ENCODE measurements at places on chromosomes 2 and 18. TPM values are rescaled to one million over a fixed set of nuclear protein-coding genes. Genes with fewer than 3 reads are reported as not detected.

GRCh38 chr2:31107591-31108300, 30.5 kb downstream of the GALNT14 start:
- no peak for DNase-seq

DNA sequence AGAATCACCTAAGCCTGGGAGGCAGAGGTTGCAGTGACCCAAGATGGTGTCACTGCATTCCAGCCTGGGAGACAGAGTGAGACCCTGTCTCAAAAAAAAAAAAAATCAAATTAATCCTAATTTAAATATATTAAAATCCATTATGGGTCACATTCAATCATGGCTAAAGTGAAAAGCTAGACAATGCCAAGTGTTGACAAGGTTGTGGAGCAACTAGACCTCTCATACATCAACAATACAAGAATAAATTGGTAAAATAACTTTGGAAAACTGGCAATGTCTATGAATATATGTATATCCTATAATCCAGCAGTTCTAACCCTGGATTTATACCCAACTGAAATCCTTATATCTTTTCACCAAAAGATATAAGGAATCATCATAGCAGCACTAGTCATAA, 23.4 kb upstream of the ATL2 start:
- no peak for DNase-seq

Gene FBLN7
- 3.0 TPM for total RNA-seq

- no peak for DNase-seq
Observed at GRCh38 chr18:2180586-2180985, 390.7 kb downstream of the METTL4 start.

DNA sequence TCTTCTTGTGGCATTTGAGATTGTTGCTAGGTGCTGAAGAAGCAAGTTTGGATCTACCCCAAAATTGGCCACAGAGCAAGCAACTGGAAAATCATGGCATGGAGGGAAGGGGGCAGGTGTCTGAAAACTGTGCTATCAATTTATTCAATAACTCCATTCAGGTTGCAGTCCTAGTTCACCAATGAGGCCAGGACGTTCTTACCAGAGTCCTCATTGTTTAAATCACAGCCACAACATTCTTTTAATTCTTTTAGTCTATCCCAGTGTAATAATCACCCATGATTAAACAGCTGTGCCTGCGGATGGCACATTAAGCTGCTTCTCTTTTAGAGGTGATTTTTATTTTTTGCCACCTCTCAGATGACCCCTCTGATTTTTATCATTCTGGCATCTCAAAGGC, 103.5 kb downstream of the ANKRD44 start:
- no peak for DNase-seq

GRCh38 chr2:226772389-226773179, 27.0 kb downstream of the IRS1 start:
- DNase-seq, result no peak

GRCh38 chr2:224691563-224691962, 24.6 kb downstream of the CCDC195 start:
- no peak for DNase-seq

- DNase-seq, result no peak
Observed at GRCh38 chr2:182915369-182916326, 49.2 kb upstream of the FRZB start.

DNA sequence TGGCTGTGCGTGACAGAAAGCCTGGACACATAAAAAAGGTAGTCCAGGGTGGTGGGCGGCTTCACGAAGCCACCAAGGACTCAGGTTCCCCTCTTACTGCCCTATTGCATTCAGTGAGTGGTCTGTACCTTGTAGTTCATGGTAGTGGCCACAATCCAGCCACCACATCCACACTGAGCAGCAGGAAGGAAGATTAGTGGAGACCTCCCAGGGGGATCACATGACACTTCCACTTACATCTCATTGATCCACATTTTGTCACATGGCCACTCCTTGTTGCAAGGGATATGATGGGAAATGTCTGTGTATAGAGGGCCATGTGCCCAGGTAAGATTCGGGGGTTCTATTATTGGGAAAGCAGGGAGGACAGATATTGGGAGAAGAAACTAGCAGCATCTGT, 13.7 kb downstream of the IL1R2 start:
- no peak for DNase-seq

GRCh38 chr2:74147727-74148456, at the start of gene BOLA3:
Gene BOLA3, minus strand, starts transcription at chr2:74147912. Its CDS starts 38 bp downstream, at chr2:74147874.
- peak; percentile 76 for DNase-seq

Gene C2orf78
- total RNA-seq, result not detected

Gene CD226
- 0.59 TPM for total RNA-seq

Gene COBLL1
- 82.8 TPM for total RNA-seq

DNA sequence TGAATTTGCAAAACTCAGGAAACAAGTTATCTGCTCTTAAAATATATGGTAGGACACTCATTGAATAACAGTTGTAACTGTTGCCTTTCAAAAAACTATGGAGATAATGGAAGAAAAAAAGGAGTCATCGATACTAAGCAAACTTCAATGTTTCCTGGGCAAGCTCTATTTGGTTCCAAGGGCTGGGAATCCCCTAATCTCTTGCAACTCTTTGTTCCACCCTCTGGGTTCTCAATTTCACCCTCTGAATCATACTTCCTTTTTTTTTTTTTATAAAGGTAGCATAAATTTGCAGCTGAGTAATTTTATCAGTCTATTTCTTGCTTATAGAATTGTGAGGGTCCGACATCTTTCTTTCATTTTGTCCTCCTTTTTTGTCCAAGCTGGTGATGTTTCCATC, 36.7 kb downstream of the SLC9A4 start:
- no peak for DNase-seq

DNA sequence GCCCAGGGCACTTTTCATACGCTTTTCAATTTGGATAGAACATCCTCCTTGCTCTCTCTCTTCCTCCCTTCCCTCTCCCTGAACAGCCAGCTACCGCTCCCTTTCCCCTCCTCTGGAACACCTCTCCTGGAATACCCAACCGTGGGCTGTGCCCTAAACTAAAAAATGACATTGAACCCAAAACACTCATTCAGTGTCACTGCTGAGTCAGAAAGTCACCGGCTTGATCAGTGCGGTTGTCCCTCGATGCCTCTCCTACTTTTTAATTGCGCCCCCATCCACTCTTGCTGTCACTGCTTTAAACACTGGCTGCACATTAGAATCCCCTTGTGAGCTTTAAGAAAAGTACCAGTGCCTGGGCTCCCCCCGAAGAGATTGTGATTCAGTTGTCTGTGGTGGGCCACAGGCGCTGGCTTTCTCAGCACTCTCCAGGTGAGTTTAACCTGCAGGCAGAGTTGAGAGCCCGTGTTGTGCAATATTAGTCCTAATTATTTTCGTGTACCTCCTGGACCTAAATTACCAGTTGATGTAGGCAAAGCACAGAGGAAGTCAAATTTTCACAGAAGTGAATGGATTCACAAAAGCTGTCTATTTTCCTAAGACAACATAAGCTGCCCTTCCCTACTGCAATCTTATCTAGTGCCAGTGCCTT, 302.0 kb downstream of the PRKCE start:
- DNase-seq, result no peak

DNA sequence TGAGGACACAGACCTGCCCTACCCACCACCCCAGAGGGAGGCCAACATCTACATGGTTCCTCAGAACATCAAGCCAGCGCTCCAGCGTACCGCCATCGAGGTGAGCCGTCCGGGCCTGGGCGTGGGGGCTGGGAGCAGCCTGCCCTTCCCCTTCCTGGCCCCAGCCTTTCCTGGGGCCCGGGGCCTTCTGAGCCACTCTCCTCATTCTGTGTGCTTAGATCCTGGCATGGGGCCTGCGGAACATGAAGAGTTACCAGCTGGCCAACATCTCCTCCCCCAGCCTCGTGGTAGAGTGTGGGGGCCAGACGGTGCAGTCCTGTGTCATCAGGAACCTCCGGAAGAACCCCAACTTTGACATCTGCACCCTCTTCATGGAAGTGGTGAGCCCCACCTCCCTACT, 157.9 kb downstream of the DYSF start:
- no peak for DNase-seq

DNA sequence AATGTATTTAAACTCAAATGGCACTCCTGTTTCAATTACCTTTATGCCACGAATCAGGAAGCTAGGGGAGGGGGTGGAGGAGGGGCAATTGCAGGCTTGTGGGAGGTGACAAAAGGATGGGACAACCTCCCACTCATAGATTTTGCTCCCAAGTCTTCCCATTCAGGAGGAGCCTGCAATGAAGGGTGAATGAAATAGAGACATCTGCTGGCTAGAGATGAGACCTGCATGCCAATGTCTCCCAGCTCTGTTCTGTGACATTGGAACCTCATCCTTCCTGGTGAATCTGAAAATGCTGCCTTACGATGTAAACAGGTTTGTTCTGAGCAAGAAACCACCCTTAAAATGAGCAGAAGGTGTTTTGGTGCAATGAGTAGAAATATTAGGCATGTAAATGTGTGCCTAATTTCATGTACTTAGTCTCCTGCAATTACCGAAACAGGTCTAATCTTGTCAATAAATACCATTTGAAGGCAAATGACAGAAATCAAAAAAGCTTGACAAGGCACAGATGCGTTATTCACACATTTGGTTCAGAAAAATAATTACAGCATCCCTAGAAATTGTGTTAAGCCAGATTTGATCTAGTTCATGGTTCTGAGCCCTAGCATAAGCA, 2.7 kb upstream of the PID1 start:
- peak; percentile 74 for DNase-seq

DNA sequence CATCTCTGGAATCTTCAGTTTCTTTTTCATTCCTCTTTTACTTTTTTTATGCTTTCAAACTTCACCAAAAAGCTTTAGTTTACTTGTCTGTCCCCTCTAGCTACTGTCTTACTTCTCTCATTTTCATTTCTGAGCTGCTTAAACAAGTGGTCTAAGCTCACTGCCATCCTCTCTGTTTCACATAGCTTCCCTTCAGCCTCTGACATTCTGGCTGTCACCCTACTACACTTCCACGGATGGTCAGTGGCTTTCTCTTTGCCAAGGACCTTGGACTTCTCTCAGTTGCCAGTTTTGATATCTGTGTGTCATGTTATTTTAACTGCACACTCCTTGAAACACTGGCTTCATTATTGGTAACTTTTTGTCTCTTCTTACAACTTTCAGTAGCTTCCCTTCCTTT, 176.1 kb downstream of the IKZF2 start:
- no peak for DNase-seq

DNA sequence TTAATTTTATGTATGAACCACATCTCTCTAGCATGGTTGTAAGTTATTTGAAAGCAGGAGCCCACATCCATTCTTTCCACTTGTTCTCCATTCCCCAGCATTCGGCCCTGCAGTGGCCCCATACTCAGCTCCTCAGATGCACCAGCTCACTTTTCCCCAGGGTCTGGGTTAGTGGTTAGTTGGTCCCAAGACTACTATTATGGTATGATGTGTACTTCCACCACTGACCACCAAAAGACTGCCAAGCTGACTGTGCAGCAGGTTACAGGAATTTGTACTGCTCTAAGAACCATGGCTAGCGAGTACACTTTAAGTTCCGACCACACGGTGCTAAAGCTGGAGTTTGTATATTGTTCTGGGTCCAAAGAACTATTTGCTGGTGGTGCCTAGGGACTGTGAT, 413.6 kb upstream of the TCF4 start:
- no peak for DNase-seq

GRCh38 chr2:174704061-174704460, 60.2 kb downstream of the CHRNA1 start:
- DNase-seq, result no peak

Gene IKZF2
- total RNA-seq, result 24.4 TPM

Gene SERPINB7
- 0.97 TPM for total RNA-seq

DNA sequence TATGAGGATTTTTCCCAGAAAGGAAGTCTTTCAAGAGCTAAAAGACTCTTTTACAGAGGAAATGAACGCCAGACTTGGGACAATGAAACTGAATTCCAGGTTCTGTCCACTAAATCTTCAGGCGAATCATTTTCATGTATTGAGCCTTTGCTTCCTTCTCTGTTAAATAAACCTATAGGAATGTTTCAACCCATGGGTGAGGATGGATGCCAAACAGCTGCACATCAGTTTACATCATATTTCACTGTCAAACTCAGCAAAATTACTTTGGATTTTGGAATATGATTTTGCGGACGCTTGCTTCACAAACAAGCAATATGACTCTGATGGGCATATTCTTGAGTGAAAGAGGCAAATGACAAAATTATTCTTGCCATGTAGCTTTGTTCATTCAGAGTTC, 256.1 kb upstream of the ZNF521 start:
- DNase-seq, result no peak

Gene CCT7
- total RNA-seq, result 206 TPM

GRCh38 chr2:54897420-54898310, 152.6 kb downstream of the RTN4 start:
- DNase-seq, result peak; percentile 28

Gene CDK15
- total RNA-seq, result not detected

- DNase-seq, result peak; percentile 23
Observed at GRCh38 chr2:17752892-17753802, 463 bp downstream of the SMC6 start.

Gene TEX51
- total RNA-seq, result 1.3 TPM

- no peak for DNase-seq
Observed at GRCh38 chr18:74949611-74950010, 259.3 kb downstream of the PTGR3 start.

DNA sequence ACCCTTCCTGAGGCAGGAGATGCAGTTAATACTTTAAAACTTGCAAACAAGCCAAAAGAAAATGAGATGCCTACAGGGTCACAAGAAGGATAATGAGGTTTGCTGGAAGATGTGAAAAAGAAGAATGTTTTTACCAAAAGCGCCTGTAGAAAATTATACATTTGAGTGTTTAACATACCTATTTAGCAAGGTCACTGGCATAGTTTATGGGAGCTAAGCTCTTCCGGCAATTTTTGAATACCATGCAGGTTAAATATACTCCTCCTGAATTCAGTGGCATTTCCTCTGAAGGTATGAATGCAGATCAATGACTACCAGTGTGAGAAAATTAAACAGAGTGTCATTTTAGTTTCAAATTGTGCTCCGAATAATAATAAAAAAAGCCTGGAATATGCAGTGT, 21.2 kb upstream of the MAP3K20 start:
- DNase-seq, result no peak

DNA sequence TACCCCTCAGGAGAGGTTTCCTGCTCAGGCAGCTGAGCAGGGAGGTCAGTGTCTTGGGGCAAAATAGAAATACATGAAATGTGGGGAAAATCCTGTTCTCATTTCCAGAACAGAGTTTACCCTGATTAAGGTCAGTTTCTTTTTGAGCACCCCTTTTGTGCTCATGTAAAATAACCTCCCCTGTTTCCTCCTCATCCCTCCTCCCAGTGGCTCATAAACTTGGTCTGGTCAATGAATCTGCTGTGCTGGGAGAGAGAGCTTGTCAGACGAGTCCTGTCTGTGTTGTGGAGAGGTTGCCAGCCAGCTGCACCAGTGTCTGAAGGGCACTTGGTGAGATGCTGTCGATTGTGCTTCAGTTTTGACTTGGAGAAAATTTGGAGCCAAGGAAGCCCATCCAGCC, 48.6 kb downstream of the NTSR2 start:
- DNase-seq, result peak; percentile 23

Gene CDH7
- total RNA-seq, result 1.0 TPM

- no peak for DNase-seq
Observed at GRCh38 chr18:12474876-12475275, 67.1 kb downstream of the PRELID3A start.

GRCh38 chr2:138536302-138536701, 34.7 kb downstream of the SPOPL start:
- DNase-seq, result no peak

All from prostate gland (tissue), 2 donors.